ENCODE measurements at places on chromosomes 12 and 14.

- DNase-seq, result no peak
These were observed 37.7 kb downstream of the DIP2B start for GRCh38 chr12:50542448-50542847.

- peak; percentile 66 for DNase-seq
These were observed 3.1 kb downstream of the CACNA2D4 start for GRCh38 chr12:1915082-1915968.

GRCh38 chr14:64772397-64772950 is 68.2 kb downstream of the PLEKHG3 start:
- DNase-seq, result no peak

DNA sequence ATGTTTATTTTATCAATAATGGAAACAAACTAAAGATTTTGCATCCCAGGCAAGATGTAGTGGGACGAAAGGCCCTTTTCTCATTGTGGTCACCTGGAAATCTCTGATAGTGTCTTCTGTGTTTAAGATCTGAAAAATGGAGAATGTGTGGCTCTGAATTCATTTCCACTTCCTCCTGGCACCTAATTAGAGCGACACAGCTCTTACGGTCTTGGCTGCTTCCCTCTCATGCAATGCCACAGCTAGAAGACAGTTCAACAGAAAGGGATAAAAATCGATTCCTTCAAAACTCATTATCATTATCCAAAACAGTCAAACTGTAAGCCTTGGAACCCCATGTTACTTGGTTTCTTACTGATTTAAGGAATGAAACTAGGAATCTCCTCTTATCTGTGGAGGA is 9.3 kb downstream of the ST8SIA1 start:
- no peak for DNase-seq

Data from activated CD4-positive, alpha-beta T cell treated with anti-CD3 and anti-CD28 coated beads, Interleukin-2, amount 10 ng/mL, durations not matched to agents 7 days and 5 days (primary cell).